ENCODE measurements at places on chromosomes 1 and 21. TPM values are rescaled to one million over a fixed set of nuclear protein-coding genes. Genes with fewer than 3 reads are reported as not detected.

The OLFML2B gene
- 12.9 TPM for total RNA-seq

The OR2T35 gene
- total RNA-seq, result not detected

The RIPPLY3 gene
- 0.51 TPM for total RNA-seq

The FAM72B gene
- total RNA-seq, result 1.6 TPM

The ST6GALNAC5 gene
- total RNA-seq, result 5.6 TPM

All from mesangial cell (primary cell).